Stimulated activated CD4-positive, alpha-beta T cell treated with anti-CD3 and anti-CD28 coated beads, Interleukin-12 subunit alpha, Interleukin-12 subunit beta, amount 100 ng/mL, for 48 hours (primary cell): ENCODE measurements at places on chromosomes 1 and 21.

GRCh38 chr1:107794571-107794970 lies 170.4 kb downstream of the VAV3 start:
- DNase-seq, result no peak

DNA sequence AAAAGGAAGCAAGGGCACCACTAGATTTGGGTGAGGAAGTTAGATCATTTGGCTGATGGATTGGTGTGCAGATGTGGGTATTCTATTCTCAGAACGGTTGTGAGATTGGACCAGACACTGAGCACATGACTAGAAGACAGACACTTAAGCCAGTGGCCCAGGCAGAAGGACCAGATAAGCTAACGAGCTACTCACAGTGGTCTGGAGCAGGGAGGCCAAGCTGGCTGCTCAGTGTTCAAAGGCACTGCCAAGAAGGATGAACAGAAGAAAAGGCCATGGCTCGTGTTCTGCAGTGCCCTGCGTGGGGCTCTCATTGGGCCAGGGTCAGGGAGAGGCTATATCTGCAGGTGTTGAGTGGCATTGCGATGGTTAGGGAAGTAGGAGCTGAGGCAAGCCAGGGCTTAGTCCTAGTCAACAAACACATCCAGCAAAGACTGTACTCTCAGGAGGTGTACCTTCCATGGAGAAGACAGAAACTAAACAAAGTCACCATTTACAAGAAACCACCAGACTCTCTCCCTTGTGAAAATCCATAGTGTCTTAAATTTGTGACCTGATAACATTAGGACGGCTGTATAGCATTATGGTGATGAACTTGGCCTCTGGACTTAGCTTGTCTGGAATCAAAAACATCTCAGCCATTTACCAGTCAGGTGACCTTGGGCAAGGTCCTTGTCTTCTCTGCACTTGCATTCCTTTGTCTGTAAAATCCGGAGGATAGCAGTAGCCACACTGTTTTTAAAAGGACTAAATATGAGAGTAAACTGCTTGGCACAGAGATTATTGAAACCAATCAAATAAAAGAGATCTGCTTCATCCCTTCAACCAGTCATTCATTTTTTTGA lies 274.5 kb downstream of the SIPA1L2 start:
- no peak for DNase-seq

DNA sequence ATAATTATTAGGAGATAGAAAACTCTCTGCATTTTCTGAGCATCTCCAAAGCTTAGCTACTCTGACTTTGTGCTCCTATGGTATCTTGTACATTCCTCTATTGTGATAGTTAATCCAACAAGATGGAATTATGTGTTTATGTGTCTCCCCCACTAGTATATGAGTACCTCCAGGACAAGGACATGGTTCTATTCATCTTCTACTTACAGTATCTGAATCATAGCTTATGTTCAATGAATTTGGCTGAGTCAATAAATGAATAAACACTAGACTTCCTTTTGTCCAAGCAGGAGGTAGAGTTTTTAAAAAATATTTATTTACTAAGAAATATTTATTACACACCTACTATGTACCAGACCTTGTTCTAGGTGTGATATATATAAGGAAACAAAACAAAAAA lies 18.4 kb upstream of the CTH start:
- DNase-seq, result no peak

GRCh38 chr1:17795081-17795809 lies 40.1 kb downstream of the ACTL8 start:
- no peak for DNase-seq

- no peak for DNase-seq
These were observed 53.4 kb upstream of the PRKACB start for GRCh38 chr1:84090447-84091245.
